ENCODE measurements at places on chromosomes 7 and 10.

GRCh38 chr10:84541289-84541637, 212.9 kb downstream of the CCSER2 start:
- no peak for DNase-seq

DNA sequence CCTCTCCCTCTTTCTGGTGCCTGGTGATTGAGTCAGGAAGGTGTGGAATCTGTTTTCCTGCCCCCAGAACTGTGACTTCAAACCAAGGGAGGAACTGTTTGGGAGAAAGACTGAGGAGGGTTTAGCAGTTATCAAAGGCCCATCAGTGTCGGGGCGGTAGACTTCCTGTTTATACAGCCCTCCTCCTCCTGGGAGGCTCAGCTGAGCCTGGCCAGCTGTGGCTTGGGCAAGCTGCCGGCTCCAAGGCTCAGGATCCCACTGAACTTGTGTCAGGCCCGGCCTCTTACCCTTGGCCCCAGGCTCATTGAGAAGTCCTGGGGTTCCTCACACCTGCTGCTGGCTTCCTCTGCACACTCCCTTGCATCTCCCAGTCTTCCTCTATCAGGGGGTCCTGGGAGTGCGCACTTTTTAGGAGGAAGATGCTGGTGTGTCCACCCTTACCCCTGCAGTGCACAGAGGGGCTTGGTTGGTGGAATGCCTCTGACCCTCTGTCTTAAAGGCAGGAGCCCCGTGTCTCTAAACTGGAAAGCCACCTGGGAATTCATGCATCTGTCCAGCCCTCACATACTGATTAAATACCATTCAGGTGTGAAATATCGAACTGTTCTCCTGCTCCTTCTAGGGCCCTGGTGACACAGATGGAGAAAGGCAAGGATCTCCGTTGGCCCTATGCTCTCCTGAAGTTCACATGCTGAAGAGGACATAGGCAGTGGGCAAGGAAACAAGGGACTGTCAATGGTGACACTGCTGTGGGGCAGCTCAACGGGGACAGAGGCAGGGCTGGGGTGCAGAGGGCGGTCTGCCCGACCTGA, 32.4 kb downstream of the CXCL12 start:
- DNase-seq: no peak

- no peak for DNase-seq
Measured at GRCh38 chr10:102565793-102566192, 62.0 kb downstream of the SUFU start.

DNA sequence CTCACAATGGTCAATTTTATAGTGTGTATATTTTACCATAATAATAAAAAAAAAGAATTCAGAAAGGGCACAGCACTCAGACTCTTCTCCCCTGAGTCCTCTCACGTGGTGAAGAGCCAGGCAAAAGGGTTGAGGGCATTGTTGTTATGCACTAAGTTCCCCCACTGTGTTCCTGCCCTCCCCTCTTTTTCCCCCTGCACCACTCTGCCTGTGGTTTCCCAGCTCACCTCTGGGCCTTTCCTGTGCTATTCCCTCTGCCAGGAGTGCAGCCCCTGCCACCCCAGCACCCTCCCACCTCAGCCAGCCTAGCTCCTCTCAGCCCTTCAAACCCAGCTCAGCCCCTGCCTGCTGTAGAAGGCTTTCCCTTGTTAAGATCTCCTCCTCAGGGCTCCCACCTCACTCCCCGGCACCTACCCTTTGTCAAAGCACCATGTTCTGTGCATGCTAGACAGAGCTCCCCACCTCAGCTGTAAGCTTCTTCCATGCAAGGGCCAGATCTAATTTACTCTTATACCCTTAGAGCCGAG, 108.5 kb downstream of the KCNMA1 start:
- no peak for DNase-seq

DNA sequence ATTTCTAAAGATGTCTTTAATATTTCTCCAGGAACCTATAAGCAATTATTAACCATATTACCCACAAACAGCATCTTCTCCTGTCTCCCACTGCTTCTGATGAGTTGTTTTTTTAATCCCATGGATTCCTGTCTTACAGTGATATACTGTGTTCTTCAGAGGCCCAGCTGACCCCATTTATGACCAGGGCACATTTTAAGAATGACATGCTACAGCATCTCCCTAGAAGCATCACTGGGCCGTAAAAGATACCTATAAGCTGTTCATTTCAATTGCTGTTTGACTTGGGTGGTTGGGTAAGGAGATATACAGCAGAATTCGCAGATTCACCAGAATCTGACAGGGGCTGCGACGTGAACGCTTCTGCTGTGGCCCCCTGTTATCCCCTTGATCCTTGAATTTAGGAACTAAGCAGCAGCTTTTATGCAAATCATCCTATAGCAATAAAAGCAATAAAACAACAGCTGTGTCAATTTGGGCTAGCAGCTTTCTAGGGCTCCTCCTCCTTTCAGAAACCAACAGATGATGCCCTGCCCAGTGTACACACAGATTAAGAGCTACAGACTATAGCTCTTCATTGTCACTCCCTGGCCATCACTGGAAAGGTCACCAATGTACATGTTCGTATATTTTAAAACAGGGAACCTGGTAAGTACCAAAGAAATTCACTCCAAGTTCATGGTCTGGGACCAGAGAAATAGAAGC, 86.8 kb downstream of the CPEB3 start:
- no peak for DNase-seq

- peak; percentile 23 for DNase-seq
Measured at GRCh38 chr7:28955718-28956607, 2.2 kb downstream of the TRIL start.
